T-helper 2 cell treated with Interferon-gamma antibody and Interleukin-4, amounts not matched to agents 5 μg/mL and 100 μg/mL, for 36 hours (primary cell): ENCODE measurements at places on chromosomes 11 and 22.
A peak's percentile ranks its signal among the peaks of the same experiment; 100 is the strongest.

DNA sequence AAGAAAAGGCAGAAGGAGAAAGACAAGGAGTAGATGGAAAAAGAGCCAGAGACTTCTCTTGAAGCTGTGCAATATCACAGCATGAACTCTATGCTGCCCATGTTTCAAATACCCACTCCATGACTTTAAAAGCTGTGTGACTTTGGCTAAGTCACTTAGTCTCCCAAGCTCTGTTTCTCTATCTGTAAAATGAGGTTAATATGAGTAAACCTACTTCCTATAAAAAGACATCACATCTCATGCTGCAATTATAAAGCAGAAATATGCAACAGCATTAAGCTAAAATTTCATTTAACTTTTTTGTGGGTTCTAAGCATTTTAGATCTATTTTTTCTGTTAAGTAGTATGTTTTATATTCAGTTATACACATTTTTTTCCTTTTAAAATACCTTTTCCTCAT, 11.6 kb downstream of the DGCR2 start:
- DNase-seq = no peak

DNA sequence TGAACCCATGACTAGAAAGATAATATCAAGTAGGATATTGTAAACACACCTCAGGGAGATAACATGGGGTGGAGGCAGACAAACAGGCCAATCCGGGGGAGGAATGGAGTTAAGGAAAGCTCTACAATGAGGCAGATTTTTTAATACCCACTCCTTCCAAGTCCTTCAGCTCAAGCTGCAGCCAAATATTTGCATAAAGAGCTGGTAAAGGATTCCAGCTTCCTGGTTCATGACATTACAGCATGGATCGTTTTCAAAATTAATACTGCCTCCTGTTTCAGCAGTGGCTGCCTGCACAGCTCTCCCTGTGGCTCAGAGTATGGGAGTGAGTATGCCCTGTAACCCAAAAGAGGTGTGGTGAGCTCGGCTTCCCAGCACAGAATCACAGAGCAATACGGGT, 5.1 kb downstream of the POU2AF3 start:
- no peak for DNase-seq

DNA sequence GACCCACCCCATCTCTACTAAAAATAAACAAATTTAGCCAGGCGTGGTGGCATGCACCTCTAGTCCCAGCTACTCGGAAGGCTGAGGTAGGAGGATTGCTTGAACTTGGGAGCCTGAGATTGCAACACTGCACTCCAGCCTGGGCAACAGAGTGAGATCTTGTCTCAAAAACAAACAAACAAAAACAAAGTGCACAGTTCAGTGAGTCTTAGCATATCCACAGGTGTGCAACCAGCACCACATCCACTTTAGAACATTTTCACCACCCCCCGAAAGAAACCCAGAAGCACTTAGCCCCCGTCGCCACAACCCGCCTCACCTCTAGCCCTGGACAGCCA, 27.4 kb downstream of the MB start:
- DNase-seq = no peak

DNA sequence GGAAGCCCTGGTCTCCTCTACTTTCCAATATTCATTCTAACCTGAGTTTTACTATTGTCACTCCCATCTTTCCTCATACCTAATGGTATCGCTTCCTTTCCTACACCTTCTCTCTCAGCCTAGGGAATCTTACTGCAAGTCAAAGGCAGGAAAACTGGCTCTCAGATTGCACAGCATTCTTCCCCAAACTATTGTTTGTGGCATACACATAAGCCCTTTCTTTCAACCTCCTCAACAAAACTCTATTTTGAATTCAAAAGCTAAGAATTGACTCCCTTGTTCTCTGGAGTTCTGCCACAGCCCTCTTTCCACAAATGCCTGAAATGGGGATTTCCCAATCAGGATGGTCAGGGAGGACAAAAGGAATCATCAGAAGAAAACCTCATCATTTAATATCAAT, 181.5 kb downstream of the FAM76B start:
- DNase-seq = no peak

DNA sequence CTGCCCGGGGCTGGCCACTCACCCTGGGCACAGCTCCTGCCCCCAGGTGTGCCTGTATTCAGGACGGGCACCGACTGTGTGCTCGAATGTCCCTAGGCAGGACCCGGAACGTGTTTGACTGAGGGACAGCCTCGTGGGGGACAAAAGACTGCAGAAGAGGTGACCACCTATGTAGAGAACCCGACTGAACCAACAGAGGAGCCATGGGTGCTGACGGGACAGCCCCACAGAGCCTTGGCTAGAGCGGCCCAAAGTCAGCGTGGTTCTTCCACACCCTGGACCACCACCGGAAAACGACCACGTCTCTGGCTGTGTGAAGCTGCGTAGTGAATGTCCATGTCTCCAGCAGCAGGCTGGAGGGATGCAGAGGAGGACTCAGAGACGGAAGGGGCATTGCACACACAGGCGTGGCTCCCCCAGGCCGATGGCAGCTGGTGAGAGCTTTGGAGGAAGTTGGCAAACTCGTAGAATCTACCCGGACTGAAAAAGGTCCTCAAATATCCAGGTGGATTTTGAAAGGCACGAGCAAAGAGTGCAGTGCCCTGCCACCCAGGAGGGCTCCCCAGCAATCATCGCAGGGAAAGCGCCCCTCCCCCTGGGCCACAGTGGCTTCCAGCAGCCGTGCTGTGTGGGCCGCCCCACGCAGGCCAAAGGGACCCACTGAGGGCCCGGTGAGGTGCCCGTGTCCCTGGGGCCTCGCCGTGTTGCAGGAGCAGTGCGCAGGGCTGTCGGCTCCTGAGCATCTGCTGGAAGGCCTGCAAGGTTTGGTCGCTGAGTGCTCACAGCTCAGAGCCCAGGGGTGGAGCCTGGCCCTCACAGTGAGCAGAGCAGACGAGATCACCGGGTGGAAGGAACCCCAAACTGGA, 17.5 kb upstream of the MUC5B start:
- no peak for DNase-seq

DNA sequence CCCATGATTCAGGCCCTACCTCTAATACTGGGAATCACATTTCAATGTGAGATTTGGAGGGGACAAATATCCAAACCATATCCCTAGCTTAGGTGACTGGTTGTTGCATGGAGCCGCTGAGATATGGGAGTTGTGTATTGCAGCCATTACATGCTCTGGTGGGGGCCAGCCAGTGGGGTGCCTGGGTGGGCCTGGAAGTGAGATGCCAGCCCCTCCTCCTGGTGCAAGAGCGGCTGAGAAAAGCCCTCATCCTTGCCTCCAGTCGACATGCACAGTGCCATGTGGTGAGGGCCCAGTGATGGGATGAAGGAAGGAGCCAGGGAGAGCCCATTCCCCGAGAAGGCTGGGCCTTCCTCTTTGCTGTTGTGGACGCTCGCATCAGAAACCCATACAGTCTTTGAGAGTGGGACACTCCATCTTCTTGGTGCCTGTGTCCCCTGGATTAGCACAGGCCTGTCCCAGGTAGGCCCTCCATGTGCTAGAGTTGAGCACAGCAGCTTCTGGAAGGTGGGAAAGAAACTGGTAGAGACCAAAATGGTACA, 1043.0 kb downstream of the TBC1D22A start:
- no peak for DNase-seq

GRCh38 chr11:85953491-85954143, 98.4 kb downstream of the CCDC83 start:
- no peak for DNase-seq

DNA sequence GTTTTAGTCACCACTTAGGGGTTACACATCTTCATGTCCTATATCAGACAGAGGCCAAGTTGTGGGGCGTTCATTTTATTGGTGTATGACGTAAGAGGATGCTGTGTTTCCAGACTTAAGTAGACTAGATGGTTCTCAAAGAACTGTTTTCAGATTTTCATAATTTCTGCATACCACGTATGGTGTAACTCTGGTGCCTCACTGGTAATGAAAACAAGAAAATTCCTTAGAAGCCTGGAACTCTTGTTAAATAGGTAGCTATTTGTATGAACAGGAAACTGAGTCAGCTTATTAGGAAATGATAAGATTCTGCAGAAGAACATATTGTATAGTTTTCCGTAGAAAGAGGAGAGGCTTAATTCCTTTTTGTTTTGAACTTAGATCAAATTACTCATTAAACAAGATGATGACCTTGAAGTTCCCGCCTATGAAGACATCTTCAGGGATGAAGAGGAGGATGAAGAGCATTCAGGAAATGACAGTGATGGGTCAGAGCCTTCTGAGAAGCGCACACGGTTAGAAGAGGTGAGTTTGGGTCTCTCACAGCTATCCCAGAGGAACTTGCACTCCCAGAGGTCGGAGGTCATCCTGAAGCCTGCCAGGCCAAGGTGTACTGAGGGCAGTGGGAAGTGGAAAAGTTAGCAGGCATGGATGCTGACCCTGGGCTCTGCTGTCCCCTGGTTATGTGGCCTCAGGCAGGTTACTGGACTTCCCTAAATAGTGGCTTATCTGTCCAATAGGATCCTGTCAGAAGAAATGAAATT, 3.9 kb downstream of the CDC45 start:
- no peak for DNase-seq

GRCh38 chr11:128201009-128201408, 386.3 kb downstream of the ETS1 start:
- peak; percentile 47 for DNase-seq

- no peak for DNase-seq
These were observed 109.9 kb downstream of the MICAL3 start for GRCh38 chr22:17914474-17914873.

DNA sequence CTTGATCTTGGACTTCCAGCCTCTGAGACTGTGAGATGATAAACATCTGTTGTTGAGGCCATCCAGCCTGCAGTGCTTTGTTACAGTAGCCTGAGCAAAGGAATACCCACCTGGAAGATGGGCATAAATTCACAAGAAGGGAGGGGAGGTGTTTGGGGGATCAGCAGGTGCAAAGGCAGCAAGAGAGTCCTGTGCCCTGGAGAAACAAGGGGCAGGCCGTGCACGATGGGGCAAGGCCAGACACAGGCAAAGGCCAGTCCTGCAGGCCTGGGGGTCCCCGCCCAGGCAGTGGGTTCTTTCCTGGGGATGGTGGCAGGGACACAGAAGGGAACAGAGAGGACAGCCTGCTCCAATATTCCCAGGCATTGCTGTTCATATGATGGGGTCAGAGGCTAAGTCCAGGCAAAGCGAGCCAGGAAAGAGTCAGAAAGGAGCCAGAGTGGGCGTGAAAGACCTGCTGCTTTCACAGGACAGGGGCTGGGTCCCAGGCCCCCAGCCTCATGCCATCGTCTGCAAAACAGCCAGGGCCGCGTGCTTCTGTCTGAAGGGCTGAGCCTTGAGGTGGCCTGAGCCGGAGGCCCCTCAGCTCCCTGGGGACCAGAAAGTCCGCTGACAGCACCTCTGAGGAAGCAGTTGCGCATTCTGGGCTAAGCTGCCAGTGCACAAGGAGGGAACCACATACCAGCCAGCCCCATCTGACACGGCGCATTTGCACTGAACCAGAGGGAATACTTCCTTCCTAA, 48.8 kb downstream of the MYEOV start:
- DNase-seq = no peak

DNA sequence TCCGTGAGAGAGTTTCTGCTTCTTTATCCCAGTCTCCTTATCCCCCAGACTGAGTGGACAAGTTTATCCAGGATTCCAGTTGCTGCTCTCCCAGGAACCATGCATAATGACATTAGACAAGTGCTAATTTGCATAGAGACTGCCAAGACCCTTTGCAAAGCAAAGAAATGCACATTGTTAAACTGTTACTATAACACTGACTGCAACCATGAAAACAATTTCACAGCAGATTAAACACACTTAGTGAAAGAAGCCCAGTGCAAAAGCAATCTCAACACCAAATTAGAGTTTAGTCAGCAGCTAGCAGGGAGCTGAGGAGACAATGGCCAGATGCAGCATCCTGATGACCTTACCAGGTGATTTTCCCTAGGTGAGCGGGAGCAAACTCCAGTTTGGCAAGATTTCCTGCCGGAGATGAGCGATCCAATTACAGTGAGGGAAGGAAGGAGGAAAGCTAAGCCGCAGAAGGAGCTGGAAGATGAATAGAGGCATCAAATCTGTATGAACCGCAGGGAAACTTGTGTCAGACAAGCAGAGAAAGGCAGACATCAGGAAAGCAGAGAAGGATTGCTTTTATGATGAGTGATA, 273.8 kb upstream of the B3GAT1 start:
- no peak for DNase-seq

GRCh38 chr11:110038201-110038600, 55.0 kb upstream of the ZC3H12C start:
- no peak for DNase-seq

DNA sequence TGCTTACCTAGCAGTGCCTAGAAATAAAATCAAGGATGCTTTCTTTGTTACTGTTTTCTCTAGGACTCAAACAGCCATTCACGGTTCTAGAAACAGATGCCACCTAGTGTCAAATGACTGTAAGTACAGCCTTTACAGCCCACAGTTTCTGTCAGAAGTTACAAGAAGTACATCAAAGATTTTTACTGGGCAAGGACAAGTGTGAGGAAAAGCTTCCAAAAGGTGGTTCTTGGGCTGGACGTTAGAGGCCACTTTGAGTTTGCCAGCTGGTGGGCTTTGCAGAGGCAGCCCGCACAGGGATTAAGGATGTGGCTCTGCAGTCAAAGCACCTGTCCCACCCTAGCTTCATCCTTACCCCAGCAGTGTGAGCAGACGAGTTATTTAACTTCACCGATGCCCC, 6.9 kb downstream of the KMT5B start:
- DNase-seq = no peak
